Mesothelial cell of epicardium (in vitro differentiated cells): ENCODE measurements at places on chromosomes 7 and 10. TPM values are rescaled to one million over a fixed set of nuclear protein-coding genes. Genes with fewer than 3 reads are reported as not detected.

GRCh38 chr10:84176836-84177474 is 3.4 kb downstream of the GPR15LG start:
- H3K4me1 ChIP-seq = no peaks in the 10 kb centered on the region
- no peak overlapping the region for H3K4me3 ChIP-seq
- no peaks in the 10 kb centered on the region for H3K27me3 ChIP-seq
- no peaks in the 10 kb centered on the region for H3K36me3 ChIP-seq
- DNase-seq = no peak

DNA sequence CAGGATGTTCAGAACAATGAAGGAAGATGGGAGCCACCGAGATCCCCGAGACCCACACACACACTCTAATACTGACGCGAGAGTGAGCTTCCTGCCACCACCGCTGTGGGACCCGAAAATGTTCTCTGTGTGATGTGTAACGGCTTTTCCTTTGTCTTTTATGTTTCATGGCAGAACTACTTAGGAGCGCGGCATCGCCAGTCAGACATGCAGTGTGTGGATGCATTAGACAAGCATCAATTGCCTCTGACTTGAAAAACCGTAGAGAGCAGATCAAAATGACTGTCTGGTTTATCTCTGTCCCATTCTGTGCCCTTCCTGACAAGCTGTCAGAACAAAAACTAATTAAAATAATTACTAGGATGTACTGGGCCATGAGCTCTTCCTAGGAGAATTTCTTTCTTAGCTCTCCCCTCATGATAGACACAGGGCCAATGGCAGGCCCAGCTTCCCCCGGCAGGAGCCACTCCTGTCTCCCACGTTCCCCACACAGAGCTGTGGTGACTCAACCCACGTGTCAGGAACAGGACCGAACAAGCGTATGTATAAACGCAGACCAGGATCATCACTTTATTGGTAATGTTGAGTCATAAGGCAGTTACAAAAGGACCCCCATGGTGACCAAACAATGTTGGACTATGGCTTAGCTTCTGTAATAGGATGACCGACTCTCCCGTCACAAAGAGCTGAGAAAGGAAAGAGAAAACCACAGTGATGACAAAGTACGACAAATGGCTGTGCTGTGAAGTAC is 705.0 kb downstream of the PARD3 start:
- peaks cover 32% of the 10 kb centered on the region for H3K4me1 ChIP-seq
- H3K36me3 ChIP-seq = peaks cover 9% of the 10 kb centered on the region
- no peak overlapping the region for H3K4me3 ChIP-seq

DNA sequence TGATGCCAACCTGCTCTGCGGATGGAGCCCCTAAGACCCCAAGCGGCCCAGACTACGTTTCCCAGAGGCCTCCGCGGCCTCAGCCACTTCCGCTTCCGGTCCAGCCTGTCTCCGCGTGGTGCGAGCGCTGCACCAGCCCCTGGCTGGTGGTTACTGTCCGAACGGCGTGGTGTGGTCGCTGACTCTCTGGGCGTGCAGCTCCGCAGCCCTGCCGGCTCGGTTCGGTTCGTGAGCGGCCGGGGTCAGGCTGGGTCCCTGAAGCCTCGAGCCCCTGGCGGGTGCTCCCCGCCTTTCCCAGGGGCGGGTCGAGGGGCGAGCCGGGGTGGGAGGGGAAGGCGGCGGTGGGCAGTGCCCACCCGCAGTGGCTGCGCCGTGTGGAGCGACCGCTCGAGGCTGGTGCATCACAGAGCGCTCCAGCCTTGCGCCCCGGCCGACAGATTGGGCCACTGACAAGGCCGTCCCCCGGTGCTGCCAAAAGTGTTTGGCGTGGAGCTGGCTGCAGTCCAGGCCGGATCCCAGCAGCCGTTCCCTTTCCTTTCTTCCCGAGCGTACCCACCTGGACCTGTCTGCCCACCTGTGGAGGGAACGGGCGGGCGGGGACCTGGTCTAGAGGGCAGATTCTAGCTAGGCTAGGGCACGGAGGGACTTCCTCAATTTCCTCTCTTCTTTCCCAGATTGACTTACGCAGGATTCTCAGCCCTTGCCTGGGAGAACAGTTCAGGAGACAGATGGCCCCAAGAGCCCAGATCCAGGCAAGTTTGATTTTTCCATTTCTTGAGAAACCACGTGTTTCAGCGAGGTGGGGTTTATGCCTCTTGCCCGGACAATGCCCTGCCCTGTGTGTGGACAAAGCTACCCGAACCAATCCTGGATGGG is at the start of gene ZNF485:
Gene ZNF485, plus strand, starts transcription at position 116 of the 876 bp plus-strand sequence. Its CDS starts 613 bp downstream, at position 729.
- peak within 1 kb of the TSS; percentile 34 for H3K27ac ChIP-seq
- peaks cover 21% of the 10 kb centered on the region for H3K27me3 ChIP-seq
- H3K4me1 ChIP-seq = peaks cover 8% of the 10 kb centered on the region
- peak; percentile 58 for DNase-seq
- peak within 1 kb of the TSS; percentile 78 for H3K4me3 ChIP-seq

PILRA gene
- 6.1 to 7.3 TPM (median 6.7 TPM) in 3 replicates for total RNA-seq

CYP2C19 gene
- not detected in 3 replicates for total RNA-seq
